ENCODE measurements at places on chromosomes 4 and X. TPM values are rescaled to one million over a fixed set of nuclear protein-coding genes. Genes with fewer than 3 reads are reported as not detected.
A peak's percentile ranks its signal among the peaks of the same experiment; 100 is the strongest.

MRFAP1 gene
- 106 TPM for total RNA-seq

GRCh38 chr4:177410566-177410965, 31.7 kb downstream of the AGA start:
- DNase-seq = no peak

- DNase-seq = no peak
Observed at GRCh38 chr4:160880180-160880579, 1283.6 kb downstream of the FSTL5 start.

DNA sequence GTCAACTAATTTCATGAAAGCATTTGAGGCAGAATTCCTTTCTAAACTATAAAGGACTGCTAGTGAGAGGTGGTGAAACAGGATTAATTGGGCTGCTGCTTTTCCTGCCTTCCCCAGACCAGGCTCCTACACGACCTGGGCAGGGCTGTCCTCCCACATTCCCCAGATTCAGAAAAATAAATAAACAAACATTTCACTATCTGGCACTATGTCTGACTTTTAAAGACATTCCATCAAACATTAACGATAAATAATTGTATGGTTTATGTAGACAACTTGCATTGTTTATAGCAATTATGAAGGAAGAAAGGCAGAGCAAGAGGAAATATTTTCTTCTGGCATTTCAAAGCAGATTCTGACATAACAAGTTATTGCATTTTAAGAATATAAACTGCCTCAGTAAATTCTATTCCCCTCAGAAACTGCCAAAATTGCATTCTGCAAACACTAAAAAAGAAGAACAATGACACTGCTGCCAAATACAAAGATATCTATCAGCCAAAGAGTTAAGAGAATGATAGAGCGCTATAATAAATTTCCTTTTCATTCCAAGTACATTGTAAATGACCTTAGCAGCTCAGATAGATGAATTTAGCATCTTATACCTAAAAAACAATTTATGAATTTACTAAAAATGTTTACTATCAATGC, 214.7 kb upstream of the INTU start:
- DNase-seq = no peak

SYP gene
- 7.6 TPM for total RNA-seq

GRCh38 chr4:71697031-71697430, 86.8 kb downstream of the GC start:
- DNase-seq = no peak

GRCh38 chrX:110259117-110259516, 58.8 kb downstream of the AMMECR1 start:
- DNase-seq = no peak

DNA sequence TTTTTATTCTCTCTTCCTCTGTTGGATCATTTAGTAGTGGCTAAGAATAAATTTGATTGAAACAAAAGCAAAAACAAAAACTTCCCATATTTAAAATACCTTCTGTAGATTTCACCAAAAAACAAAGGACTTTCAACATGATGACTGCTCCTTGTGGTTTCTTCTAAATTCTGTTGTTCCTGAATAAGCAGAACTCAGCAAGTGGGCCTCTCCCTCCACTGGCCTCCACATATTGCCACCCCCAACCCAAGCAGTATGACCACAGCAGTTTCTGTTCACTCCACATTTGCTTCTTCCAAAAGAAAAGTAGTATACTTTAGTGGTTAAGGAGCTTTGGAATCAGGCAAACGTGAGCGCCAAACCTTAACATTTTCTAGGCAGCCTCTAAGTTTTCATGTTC, 114.7 kb downstream of the COX18 start:
- DNase-seq = no peak

DNA sequence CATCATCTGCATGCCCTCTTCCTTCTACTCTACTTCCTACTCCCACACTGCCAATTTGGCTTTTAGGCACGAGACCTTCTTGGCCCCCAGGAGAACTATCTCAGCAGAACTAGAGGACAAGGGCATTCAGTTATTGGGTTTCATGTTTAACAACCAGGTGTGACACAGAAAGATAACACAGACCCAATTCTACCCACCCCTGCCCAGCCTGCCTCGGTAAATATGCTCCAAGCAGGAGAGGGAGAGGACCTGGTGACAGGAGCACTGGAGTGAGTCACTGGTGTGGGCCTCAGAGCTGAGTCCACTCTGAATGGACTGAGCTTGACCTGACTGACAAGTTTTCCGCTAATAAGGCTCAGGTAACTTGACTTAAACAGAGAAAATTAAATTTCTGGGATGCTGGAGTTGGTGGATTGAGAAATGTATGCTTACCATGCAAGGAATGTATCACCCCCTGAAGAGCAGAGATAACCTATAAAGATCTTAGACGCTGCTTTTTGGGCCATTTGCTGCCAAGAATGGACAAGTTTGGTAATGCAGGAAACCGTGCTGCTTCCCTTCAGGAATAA, 52.5 kb downstream of the CASP3 start:
- DNase-seq = no peak

DNA sequence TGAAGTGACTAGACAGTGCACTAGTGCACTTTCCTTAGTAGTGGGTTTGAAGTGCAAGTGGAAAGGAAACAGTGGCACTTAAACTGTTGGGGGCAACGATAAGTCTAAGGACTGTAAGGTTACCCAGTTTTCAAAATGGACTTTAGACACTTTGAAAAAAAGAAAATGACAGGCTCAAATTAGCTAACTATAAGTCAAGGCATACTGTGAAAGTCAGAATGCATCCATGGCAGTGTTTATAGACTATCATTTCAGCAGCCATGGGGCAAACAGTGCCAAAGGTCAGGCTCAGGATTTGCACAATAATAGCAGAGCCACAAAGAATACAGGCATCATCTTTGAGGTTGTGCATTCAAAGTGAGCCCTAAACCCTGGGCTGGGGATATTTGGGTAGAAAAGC, 104.4 kb downstream of the CXCL13 start:
- DNase-seq = no peak

- DNase-seq = peak; percentile 14
Observed at GRCh38 chr4:75848891-75849290, 53.4 kb downstream of the PPEF2 start.

DNA sequence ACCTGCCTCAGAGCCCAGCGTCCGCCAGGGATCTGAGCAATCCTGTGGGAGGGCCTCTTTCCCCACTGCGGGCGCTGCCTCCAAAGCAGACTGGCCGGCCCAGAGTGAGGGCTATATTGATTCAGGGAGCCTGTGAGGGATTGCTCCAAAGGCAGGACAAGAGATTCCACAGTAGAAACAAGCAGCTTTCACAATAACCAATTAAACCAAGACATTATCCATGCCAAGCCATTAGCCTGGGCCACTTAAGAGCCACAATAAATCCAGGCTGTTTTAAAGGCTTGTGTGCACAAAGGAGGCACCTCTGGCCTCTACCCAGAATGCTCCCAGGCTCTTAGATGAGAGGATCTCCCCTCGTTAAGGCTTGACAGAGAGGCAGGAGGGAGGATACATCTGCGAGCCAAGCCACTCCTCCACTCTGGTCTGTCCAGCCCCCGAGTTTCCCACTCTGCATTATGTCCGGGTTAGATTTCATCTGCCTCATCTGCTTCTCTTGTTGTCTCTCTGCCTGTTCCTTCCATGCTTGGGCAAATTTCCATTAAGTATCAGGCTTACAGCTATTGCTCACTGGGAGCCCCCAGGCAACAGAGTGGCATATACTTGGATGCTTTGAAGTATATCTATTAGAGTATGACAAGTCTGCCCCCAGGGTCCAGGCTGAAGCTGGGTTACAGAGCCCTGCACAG, 357.9 kb downstream of the UNC5C start:
- DNase-seq = no peak

DNA sequence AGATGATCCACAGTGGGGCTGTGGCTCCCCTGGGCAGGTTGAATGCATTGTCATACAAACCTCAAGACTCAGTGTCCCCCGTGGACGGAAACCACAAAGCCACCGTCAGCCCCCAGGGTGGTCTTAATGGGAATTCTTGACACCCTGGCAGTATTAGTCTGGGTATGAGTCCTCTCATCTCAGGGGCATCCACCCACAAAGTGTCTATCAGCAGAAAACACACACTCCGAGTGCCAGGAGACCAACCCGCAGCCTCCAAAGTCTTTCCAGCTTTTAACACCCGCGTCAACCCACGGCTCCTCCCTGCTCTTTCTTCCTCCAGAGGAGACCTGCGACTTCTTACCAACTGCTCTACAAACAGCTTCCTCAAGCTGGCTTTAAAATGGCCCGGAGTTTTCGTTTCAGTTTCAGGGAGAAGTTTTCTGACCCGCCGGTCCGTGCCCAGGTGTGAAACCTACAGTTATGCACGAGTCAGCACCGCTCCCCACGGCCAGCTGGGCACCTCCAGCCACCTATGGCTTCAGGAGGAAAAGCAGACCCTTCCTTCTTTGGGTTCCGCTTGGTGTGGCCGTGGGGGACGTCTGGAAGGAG, 14.4 kb upstream of the ASMTL start:
- no peak for DNase-seq

- DNase-seq = no peak
Observed at GRCh38 chrX:140804292-140804691, 94.7 kb downstream of the LINC00632 start.

- peak; percentile 65 for DNase-seq
Observed at GRCh38 chr4:40749717-40750460, at the start of gene NSUN7. Gene NSUN7 (plus strand): TSS chr4:40749955. CDS start chr4:40750694, 739 bp downstream.

DNA sequence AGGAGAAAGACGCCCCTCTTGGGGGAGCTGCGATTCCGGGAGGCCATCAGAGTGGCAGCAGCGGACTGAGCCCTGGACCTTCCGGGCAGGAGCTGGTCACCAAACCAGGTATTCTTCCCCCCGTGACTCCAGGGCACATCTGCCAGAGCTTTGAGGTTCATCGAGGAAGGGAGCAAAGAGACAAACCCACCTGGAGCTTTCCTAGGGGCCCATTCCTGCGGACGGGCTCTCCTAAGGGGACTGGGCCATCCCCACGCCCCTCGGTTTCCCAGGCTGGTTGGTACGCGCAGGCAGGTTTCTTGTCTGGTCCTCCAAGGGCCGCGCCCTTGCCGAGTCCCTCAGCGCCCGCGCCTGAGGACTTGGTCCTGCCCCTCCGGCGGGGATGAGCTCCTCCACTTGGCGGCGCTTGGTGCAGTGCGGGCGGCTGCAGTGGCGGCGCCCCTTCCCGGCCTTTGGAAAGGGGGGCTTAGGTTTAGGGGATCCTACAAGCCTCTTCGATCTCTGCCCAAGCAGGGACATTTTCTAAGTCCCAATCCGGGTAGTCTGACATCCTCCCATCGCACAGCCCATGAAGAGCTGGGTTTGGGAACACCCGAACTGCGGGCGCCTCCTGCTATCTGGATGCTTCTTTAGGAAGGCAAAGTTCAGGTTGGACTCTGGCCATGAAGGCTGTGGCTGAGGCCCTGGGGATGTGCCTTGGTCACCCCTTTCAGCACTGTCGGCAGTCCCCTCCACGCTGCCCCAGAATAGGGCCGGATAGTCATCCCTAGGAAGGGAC, 538 bp downstream of the STBD1 start:
- DNase-seq = peak; percentile 37

DNA sequence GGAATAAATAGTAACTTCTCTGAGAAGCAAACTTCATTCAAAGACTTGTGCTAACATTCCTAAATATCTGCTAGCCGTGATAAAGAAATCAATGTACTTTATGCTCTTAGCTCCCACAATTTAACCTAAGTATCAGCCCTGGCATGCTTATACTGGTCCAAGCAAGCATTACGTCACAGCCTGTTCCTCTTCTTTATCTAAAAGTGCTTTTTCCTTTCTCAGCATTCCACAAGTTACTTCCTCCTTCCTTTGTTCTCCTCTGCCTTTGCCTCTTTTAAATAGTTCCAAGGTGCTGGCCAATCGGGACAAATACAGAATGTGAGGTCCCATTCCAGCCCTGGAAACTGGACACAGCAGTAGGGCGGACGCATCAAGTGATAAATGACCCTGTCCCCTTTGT, 249.6 kb downstream of the DHRSX start:
- DNase-seq = no peak

DNA sequence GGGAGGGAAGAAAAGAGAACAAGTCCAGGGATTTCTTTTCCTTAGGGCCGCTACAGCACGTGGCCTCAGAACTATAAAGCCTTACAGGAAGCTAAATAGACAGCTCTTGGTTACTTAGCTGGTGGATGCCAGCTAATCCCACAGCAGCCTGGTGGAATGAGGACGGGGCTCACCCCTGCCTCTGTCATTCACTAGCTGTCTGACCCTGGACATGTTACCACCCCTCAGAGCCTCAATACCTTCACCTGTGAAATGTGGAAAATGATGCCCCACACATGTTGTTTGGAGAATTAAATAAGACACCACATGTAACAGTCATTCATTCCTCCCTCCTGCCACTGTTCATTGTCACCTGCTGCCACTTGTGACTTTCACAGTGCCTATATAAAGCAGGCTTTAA, 15.7 kb downstream of the CCKAR start:
- no peak for DNase-seq

DNA sequence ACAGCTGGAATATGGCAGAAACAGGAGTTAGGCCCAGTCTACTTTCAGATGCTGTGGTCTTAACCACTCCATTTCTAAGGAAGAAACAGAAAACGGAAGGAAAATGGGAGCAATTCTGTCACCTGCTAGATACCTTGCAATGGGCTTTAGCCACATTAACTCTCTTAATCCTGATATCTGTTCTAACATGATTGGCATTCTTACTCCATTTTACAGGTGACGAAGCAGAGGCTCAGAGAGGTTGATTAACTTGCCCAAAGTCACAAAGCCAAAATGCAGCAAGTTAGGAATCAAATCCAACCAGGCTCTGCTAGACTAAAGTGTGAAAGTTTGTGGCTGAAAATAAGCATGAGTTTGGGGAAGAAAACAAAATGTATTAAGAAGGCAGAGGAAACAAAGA, 196.9 kb downstream of the MAML3 start:
- no peak for DNase-seq

DNA sequence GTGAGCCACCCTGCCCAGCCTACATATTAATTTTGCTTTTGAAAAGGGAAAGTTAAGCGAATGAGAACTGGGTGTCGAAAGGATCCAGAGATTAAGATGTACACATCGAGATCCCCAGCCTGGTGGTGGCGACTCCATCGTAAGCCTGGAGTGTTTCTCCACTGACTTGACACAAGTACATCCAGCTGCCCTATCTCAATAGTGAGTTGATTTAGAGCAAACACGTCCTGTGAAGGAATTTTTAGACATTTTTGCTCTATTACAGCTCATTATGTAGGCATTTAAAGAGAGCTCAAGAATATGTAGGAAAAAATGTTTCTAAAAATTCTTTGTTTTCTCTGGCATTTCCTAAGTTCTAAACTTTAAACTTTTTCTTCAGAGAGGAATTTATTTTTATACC, 11.7 kb upstream of the CLDN34 start:
- no peak for DNase-seq

SMPX gene
- not detected for total RNA-seq

SLC6A8 gene
- 7.5 TPM for total RNA-seq

VCX3B gene
- total RNA-seq = not detected

DNA sequence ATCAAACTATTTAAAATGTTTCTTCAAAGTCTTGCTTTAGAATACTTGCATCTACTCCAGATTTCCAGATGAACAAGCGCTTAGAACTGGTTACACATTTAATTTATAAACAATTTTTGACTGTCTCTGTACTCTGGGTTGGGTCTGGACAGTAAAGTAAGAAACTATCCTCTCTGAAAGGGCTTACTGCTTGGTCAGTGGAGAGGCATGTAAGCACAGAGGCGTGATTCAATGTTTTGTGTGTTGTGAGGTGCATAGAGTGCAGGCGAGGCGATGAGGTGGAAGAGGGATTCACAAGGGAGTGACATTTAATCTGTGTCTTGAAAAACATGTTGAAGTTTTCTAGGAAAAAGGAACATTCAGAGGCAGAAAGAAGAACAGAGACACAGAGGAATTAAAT, 231.4 kb downstream of the VEGFC start:
- no peak for DNase-seq

GRCh38 chr4:119471259-119471658, 149.3 kb upstream of the FABP2 start:
- no peak for DNase-seq
